ENCODE measurements at places on chromosomes 16 and 17.

DNA sequence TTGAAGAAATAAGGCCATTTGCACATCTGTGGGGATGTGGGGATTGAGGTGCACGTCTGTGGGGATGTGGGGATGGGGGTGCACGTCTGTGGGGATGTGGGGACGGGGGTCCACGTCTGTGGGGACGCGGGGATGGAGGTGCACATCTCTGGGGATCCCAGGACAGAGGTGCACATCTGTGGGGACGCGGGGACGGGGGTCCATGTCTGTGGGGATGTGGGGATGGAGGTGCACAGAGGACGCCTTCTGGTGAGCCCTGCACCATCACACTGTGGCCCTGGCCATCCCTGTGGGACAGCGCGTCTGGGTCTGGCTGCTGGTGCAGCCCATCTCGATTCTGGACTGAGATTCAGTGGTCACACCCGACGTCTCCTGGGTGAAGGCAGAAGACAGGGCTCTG, 161.4 kb downstream of the LAT start:
- DNase-seq, result no peak

GRCh38 chr17:71502443-71502842, 618.4 kb upstream of the SOX9 start:
- no peak for DNase-seq

DNA sequence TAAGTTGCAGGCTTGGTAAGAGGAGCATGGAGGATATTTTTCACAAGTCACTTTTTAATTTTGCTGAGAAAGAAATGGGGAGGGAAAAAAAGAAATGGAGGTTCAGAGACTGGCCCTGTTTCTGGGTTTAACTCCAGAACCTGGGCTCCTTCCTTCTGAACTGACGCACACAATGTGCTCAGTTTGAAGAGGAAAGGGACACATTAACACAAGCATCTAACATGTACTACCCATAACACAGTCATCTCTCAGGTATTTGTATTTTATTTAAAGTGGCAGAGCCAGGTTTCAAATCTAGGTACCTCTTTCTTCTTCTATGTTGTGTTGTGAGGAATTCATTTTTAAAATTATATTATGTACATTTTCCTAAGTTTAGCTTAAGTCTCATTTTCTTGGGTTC, 5.3 kb upstream of the TMEM100 start:
- no peak for DNase-seq

DNA sequence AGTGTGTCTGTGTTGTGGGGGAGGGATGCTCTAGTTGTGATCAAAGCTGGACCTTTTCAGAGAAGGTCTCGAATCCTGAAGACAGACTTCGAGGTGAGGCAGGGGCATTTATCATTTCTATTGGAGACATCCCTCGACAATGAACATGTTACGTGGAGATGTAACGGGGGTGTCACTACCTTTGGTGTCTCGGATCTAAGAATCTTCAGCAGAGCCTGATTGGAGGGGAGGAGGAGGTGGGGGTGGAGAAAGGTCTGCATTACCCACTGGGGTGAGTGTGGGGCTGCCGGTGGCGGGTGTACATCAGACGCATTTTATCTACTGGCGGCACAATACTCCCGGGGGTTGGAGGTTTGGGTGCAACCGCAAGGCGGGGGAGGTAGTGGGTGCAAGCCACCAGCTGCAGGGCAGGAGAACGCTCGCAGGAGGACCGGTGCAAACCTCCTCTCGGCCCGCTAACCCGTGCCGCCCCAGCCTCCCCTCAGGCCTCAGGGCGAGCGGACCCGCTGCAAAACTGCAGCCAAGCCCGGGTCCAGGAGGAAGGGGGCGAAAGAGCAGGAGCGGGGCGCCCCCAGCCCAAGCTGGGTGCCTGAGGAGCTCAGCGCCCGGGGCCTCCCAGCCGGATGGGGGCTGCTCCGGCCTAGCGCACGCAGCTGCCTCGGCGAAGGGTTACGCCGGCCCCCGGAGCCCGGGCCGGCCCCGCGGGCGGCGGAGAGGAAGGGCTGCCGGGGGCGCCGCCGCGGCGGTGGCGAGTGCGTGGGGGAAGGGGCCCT, 735 bp downstream of the ZNF652 start:
- peak; percentile 20 for DNase-seq

- no peak for DNase-seq
Observed at GRCh38 chr17:12438813-12439586, 226.7 kb upstream of the MYOCD start.

GRCh38 chr17:70622368-70623260, 453.3 kb downstream of the KCNJ2 start:
- DNase-seq, result no peak

DNA sequence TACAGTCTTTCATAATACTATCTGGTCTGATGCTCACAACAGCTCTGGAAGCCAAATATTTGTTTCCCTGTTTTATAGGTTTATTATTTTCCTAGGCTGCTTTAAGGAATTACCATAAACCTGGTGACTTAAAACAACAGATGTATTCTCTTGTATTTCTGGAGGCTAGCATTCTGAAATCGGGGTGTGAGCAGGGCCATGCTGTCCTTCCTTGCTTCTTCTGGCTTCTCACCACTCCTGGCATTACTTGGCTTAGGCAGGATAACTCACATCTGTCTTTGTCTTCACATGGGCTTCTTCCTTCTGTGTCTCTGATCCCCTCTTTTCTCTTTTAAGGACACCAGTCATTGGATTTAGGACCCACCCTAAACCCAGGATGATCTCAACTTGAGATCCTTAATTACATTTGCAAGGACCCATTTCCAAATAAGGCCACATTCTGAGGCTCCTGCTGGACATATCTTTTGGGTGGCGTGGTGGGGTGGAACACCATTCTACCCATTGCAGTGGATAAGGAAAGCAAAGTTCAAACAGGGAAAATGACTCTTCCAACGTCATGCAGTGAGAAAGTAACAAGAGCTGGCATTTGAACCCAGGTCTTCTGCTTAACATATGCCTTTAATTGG, 39.2 kb upstream of the TBX2 start:
- no peak for DNase-seq

GRCh38 chr16:4373909-4374742, 2.5 kb downstream of the VASN start:
- DNase-seq, result no peak

DNA sequence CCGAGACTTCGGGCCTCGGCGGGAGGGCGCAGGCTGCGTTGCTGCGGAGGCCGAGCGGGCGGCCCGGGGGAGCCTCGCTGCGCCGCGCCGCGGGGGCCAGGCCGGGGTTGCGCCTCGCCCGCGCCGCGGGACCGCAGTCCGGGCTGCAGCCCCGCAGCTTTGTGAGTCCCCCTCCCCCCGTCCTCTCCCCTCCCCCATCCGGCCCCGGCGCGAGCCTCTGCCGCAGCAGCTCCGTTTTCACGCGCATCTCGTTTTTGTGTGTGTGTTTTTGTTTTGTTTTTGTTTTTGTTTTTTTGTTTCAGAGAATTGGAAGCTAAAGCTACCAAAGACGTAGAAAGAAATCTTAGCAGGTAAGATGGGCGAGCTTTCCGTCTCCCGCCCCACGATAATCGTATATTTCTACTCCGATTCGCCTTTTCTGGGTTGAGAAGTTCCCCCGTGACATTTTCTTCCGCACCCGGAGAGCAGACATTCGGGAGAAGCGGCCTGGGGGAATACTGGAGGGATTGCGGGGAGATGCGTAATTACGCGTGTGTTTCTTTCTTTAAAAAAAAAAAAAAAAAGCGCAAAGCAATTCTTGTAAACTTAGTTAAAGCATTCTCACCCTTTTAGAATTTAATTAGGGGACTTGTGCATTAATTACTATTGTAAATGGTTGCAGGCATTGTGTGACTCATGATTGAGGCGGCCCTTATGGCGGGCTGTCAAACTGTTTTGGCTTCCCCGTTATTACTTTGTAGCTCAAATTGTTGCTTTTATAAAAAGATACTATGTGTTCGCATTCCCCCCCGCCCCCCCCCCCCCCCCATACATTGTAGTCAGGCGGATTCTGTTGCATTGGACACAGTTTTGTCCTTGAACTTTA, 732 bp downstream of the TNRC6A start:
- no peak for DNase-seq

DNA sequence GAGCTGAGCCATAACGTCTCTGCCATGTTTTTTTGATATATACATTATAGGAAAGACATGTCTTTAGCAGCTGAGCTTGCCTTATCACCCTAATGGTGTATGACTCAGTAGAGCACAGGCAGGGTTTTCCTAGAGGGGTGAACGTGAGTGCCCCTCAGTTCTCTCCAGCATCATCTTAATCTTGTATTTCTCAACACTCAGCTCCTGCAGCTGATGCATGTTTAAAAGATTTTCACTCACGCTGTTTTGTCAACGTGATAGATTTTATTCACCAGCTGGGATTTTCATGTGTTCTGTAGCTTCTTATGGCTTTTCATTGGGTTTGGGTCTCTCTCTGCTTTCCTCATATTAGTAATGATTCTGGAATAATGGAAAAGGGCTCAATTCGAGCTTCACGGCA, 186.0 kb upstream of the PMFBP1 start:
- DNase-seq, result no peak

DNA sequence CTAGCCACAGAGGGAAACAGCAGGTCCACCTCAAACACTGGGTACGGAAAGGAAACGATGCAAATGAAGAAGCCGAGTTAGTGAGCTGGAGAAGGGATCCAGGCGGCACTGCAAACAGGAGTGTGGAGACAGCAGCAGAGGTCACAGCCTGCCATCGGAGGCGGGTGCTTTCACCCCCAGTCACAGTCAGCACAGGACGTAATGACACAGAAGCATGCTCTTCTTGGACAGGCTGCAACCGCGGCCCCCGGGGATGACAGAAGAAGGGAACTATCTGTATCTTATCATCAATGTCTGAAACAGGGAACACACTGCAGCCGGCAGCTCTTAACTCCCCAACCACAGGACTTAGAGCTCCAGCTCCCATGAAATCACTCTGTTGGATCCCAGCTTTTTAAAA, 16.1 kb upstream of the SLC38A8 start:
- DNase-seq, result no peak

DNA sequence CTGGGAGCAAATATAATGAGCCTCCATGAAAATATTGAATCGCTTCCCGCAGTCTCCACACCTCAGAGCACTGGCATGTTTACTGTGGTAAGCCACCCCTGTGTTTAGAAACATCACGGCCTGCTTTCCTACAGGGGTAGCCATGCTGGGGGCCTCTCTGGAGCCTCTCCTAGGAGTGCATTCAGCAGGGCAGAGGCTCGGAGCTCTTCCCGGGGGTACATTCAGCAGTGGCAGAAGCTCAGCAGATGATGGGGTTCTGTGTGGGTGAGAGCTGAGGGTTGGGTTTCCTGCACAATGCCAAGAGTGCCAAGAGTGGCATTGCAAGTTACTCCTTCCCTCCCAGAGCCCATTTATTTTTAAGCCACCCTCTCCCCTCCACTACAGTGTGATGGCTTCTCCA, 386.6 kb downstream of the SEC14L1 start:
- no peak for DNase-seq

DNA sequence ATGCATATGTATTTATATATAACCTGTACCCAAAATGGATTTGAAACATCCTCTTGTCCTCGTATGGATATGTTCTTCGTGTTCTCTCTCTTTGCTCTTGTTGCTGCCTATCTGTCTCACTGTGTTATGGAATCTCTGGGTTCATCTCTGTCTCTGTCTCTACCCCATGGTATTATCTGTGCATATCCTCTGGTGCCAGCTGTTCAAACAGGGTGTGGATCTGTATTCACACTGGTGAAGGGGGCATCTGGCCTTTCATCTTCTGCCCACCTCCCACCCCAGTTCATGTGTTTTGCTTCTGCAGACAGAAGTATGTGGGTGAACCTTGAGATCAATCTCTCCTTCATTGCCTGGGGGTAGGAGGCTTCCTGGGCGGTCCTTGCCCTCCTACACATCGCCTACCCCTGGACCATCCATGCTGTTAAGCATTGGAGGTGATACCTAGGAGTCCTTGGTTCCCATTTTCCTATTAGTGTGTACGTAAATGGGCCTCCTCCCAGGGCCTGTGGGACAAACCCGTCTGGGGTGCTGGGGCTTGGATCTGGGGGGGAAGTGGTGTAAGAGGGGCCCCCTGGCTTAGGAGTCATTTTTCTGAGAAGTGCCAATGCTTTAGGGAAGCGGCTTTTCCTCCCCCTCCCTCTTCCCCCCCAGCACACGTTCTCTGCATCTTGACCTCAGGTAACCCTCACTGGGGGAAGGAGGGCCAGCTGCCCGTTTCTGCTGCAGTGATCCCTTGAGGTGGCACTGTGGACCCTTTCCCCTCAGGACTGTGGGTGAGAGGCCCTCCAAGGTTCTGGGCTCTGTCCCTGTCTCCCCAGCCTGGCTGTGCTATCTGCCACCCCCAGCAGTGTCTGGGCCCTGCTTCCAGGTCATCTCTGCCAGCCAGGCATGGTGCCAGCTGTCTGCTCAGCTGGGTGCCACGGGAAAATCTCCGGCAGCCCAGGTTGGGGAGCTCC, 21.1 kb downstream of the RARA start:
- DNase-seq, result no peak

- no peak for DNase-seq
Observed at GRCh38 chr17:46732754-46733398, 85.6 kb downstream of the WNT3 start.

- no peak for DNase-seq
Observed at GRCh38 chr16:5323284-5324141, 225.9 kb upstream of the EEF2KMT start.

DNA sequence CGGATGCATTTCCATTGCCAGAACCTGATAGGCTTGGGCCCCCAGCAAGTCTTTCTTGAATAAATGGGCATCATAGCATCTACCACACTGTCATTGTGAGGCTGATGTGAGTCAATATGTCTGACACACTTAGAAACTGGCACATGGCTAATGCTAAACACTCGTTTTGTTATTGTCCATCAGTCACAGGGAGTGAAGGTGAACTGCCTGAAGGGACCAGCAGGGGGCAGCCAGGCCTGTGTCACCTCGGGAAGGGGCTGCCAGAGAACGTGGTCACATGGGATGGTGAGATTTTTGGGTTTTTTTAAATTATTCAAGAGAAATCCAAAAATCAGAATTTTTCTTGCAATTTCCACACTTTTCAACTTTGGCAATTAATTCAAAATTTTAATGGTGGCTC, 831 bp upstream of the RCVRN start:
- DNase-seq, result no peak

GRCh38 chr17:33701910-33702309, 408.8 kb upstream of the ASIC2 start:
- DNase-seq, result no peak

DNA sequence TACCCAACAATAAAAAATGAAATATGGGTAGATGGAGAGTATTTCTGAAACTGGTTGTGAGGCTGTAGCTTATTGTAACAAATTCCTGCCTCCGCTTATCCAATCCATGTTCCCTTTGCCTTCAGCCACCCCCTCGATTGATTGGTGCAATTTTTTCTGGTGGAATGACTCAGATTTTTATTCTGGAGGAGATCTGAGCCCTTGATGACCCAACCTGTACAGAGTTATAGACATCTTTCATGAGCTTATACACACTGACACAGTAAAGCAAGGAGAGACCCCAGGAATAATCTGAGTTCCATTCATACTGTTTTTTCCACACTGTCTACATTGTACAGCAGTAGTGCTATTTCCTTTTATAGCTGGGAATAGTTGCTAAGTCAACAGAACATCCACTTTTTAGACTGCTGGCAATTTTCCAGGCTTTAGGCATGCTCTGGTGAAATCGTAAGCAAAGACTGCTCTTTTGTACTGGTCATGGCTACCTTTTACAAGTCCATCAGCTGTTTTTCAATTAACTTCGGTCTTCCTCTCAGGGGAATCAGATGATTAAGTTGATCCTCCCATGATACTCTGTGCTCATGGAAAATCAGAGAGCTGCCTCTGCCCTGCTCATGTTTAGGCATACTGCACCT, 30.1 kb downstream of the CCL4 start:
- no peak for DNase-seq

GRCh38 chr16:76441391-76441790, 164.2 kb downstream of the CNTNAP4 start:
- no peak for DNase-seq
